ENCODE measurements at places on chromosomes 7 and 10. TPM values are rescaled to one million over a fixed set of nuclear protein-coding genes. Genes with fewer than 3 reads are reported as not detected.

The TRIM74 gene
- total RNA-seq, result not detected

The MRLN gene
- not detected for total RNA-seq

The RAPGEF5 gene
- total RNA-seq, result 21.2 TPM

The NKX1-2 gene
- total RNA-seq, result not detected

The HOXA3 gene
- 16.6 TPM for total RNA-seq

The JMJD1C gene
- 70.4 TPM for total RNA-seq

The IFRD1 gene
- total RNA-seq, result 50.4 TPM

The STRIP2 gene
- total RNA-seq, result 1.1 TPM

GRCh38 chr7:13770305-13770704 is 219.2 kb downstream of the ETV1 start:
- no peak for DNase-seq

DNA sequence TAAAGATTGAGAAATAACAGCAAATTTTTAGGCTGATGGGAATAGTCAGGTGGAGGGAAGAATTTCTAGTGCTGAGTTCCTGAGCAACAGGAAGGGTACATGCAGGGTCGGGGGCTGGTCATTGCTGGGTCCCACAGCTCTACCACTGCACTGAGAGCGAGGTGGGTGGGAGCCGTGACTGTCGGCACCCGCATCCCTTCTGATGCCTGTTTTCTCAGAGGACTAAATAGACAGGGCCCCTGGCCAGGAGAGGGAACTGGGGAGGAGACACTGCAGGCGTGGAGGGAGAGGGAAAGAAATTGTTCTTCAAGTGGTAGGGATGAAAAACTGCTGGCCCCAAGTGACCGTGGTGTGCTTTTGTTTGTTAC is 7.3 kb downstream of the GTPBP4 start:
- no peak for DNase-seq

DNA sequence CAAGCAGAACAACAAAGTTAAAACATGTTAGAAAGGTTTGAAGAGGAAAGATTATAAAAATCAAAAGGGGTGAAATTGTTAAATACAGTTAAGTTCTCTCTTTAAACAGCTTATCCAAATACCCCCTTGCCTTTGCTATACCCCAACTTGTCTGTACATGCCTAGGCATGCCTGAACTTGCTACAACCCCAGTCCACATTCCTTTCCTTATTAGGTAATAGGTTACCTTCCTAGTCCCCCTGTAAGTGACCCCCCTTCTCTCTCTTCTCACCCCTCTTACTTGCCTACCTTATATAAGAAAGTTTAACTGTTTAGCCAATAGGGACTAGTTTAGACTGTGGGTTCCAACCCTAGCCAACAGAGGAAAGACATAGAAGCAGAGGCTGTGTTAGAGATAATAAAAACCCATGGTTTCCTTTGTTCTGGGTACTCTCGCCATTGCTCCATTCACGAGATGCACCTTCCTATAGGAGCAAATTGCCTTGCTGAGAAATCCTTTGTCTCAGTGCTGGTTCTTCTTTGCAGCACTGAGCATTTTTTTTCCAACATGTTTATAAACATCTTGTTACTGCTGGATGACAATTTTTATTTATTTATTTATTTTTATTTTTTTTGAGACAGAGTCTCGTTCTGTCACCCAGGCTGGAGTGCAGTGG is 282.2 kb upstream of the GALNT17 start:
- no peak for DNase-seq

DNA sequence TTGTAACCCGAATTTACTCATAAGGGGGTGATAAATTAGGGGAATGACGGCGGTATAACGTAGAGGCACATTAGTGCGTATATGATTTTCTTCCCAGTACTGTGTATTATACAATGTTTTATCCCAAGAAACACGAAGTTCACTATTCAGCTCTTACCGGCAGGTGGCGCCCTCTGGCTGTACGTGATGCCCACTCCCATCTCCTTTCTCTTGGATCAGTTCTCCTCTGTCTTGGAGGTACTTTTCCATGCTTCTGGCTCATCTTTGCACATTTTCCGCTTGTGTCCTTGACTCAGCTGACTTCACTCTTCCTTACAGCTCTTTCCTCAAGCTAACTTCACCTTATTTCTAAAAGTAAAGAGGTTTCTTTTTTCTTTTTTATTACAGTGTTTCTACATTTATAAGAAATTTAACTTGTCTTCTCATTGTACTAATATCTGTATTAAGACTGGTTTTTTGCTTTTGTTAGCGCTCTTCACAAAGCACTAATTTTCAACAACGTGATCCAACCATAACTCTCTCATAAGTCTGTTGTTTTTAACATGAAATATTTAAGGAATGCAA is 21.3 kb downstream of the TMEM176B start:
- no peak for DNase-seq

- DNase-seq, result no peak
Observed at GRCh38 chr7:45642044-45642443, 67.9 kb downstream of the ADCY1 start.

DNA sequence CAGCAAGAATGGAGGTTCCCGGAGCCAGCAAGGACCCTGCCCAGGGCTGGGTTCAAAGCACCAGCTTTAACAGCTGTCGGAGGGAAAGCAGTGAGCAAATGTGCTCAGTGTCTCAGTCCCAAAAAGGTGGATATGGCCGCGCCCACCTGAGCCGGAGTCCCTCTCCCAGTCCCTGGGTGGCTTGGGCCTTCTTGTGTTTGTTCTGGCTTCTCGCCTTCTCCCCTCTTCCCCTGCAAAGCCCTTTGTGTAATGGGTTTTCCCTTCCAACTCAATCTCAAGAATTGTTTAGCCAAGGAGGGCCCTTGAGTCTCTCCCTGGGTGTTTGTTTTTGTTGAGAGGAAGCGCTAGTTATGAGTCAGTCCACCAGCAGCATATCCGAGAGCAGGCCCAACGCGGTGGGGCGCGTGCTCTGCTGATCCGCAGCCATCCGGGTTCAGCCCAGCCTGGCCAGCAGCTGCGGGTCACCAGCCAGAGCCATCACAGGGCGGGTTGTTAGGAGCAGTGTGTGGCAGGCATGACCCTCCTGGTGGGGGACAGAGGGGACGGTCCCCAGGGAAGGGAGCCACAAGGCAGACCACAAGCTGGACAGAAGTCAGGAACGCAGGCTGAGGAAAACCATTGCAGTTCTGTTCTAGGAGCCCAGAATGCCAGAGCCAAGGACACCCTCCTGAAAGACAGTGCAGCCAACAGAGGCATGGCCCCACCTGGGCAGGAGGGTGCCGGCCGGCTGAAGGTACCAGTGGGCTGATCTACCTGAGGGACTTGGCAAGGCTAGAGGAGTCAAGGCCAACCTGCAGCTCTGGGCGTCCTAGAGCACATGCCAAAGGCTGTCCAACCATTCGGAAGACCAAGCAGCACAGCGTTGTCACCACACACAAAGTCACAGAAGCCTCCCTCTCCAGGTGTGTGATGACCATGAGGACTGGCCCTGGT is 21.3 kb downstream of the CALML3 start:
- no peak for DNase-seq

DNA sequence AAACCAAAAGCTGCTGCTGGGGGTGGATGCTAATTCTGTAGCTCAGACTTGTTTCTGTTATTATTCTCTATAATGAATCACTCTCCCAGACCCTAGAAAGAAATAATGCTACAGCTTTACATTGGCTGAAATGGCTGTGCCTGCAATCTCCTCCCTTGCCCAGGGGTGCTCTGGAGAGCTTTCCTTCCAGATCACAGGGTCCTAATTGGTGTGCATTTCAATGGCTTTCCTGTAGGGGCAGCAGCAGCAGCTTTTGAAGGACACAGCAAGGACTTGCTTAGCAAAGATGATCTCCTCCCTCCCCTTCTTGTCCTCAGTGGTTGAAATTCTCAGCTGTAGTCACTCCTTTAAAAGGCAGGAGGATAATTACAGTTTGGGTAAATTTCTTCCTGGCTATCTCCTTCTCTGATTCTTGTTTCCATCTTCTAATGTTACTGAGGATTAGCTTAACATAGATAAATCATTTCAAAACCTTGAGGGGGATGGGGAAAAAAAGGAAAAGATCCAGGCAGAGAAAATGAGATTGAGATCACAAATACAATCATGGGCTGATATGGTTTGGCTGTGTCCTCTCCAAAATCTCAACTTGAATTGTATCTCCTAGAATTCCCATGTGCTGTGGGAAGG is 120.2 kb upstream of the CTTNBP2 start:
- DNase-seq, result no peak

DNA sequence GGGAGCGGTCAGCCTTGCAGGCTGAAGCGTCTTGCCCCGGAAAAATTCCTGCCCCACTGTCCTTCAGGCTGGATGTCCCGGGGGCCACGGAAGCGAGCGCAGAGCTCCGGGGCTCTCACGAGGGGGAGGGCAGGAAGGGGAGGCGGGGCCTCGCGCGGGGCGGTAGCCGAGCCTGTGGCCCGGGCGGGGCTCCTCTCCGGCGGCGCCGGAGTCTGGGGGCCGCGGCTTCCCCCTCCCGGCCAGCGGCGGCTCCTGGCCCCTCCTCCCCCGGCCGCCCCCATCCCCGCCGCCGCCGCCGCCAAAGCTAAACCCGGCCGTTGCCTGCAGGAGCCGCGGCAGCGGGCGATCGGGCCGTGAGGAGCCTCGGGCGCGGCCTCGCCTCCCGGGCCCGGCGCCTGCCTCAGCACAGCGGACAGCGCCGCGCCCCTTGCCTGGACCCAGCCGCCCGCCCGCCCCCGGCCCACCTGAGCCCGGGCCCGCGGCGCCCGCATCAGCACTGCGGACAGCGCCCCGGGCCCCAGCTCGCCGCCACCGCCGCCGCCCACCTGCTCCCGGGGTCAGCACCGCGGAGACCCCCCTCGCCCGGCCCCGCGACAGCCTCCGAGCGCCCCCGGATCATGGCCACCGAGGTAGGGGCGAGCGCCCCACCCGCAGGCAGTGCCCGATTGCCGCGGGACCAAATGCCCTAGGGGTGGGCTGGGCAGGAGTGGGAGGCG is at the start of gene GOLGA7B:
Gene GOLGA7B (plus strand): TSS at position 157 of the 716 bp plus-strand sequence. CDS start 461 bp downstream, at position 618.
- DNase-seq, result no peak

DNA sequence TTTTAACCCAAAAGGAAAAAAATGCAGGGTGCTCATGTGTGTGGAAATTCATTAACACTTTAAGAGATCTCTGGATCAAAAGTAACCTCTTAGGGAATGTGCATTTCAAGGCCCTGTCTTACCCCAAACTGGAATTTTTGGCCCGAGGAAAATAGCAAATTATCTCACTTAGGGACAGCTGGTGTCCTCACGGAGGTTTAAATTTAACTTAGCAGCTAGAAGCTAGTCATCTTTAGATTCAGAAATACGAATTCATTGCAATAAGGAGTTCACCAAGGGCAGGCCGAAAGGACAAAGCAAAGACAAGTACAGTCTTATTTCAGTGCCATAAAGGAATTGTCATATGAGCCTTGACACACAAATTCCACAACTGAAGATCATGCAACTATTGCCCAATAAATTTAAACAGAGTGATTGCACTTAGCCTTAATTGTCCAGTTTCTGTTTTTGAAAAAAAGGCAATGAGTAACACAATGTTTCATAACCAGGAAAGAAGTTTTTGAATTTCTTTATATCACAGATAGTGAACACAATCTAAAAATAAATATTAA is 22.4 kb upstream of the SEMA3C start:
- no peak for DNase-seq

DNA sequence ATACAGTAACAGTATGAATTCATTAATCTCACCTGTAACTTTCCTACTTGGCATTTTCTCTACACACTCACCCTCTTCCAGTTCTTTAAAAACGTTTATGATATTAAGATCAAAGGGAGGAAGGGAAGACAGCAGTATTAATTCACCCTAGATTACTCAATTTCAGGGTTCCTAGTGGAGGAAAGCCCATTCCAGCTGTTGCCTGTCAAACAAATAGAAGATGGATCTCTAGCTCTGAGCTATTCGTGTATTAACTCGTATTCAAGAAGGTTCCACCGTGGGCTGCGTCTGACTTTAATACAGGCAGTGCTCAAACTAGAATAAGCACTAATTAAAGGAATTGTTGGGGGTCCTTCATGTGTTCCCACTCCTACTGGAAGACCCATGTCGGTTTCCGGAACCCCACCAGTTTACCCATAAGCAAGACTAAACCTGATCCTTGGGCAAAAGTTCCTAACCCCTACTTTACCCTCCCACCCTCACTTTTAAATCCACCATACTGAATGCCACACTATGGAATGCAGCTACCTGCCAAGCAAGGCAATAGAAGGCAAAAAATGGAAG is 2.1 kb downstream of the NANOS1 start:
- peak; percentile 83 for DNase-seq

GRCh38 chr10:110843031-110843430 is 28.7 kb upstream of the PDCD4 start:
- no peak for DNase-seq

DNA sequence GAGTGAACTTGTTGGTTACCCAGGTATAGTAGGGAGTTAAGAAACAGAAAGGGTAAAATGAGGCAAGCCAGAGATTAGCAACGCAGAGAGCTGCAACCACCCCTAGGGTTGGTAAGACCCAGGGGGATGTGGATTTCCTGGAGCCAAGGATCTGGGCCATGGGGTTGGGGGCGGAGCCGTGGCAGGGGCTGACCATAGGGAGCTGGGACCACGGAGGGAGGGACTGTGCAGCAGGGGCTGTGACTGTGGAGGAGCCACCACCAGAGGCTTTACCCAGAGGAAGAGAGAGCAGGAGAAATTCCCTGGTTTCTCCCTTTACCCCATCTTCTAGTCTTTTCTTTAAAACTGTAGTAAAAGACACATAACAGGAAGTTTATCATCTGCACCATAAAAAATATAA is 58.6 kb upstream of the BAIAP2L1 start:
- no peak for DNase-seq

GRCh38 chr10:117541405-117541908 is 1.1 kb upstream of the EMX2 start:
- no peak for DNase-seq

DNA sequence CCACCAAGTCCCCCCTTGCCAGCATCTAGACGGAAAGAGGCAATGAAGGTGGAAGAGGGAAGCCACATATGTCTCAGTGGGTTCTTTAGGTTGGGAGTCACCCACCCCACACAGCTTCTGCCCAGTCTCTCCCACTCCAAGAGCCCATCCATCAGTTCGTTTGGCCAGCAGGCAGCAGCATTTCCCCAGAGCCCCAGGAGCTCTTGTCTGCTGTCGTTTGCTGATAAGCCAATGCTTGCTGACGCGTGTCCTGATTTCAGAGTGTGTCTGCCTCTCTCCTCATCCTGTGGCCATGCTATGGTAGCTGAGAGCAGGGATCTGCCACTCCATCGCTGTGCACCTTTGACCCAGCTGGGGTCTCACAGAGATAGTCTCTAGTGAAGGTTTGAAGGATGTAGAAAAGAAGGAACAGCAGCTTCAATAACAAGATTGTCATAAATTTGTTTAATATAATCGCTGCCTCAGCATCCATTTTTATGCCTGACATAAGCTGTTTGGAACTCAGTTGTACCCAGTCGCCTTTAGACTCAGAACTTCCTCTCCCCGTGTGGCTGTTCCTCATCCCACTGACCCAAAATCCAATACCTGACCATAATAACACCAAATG is 39.4 kb upstream of the GDF10 start:
- DNase-seq, result no peak
